ENCODE measurements at places on chromosomes 3 and 15.

- DNase-seq = no peak
Measured at GRCh38 chr3:150249779-150250470, 158.2 kb upstream of the TSC22D2 start.

DNA sequence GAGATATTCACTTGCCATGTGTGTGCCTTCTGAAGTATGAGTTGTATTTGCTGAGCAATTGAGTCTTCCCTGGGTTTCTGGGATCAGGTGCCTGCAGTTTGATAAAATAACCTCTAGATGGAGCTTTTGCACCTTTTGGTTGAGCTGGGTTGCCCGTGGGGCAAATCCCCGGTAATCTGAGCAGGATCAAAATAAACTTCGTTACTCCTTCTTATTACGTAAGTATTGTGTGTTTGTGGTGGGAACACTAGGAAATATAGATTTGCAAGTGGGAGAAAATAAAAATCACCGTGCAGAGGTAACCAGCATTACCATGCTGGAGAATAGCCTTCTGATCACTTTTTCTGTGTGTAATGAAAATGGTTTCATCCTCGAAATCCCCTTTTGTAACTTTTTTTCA lies 277.4 kb upstream of the NR2E3 start:
- no peak for DNase-seq

DNA sequence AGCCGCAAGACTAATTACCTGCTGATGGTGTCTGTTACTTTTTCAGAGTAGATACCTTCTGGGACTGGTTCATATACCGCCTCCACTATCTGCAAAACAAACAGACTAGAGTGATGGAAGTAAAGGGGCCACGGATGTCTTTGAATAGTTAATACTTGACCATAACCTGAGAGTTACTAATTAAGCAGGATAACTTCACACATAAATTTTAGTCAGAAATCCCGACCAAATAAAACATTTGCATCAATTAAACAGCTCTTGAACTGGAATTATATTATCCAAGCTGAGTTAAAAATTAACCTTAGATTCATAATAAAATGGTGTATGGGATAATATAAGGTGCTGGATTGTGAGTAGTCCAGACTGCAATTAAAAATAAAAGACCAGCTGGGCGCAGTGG lies 167.7 kb downstream of the NEK10 start:
- no peak for DNase-seq

GRCh38 chr3:41717641-41718040 lies 244.3 kb downstream of the ULK4 start:
- no peak for DNase-seq

- no peak for DNase-seq
Measured at GRCh38 chr15:76286271-76286879, 24.9 kb downstream of the ETFA start.

DNA sequence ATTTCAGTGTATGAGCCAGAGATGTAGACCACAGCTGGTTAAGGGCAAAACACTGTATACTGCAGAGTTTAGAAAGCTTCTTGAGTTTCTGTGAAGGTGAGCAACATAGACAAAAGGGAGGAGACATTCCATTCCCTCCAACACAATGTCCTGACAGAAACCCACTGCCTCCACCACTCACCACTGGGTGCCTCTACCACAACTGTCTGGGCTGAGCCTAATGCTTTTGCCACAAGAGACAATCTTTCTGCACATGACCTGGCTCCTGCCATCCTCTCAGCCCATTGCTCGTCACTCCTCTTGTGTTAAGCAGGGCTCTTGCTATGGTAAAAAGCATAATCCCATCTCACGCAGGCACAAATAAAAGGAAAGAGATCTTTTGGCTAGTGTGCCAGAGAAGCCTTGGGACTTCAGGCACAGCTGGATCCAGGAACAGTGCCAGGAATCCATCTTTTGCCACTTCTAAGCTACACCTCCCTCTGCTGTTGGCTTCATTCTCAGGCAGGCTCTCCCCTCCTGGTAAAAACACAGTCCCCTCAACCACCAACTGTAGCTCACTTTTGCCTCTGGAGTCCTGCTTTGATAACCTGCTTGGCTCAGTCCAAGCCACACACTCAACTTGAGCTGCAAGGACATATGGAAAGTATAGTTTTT lies 140.6 kb upstream of the PRR20G start:
- DNase-seq = no peak

DNA sequence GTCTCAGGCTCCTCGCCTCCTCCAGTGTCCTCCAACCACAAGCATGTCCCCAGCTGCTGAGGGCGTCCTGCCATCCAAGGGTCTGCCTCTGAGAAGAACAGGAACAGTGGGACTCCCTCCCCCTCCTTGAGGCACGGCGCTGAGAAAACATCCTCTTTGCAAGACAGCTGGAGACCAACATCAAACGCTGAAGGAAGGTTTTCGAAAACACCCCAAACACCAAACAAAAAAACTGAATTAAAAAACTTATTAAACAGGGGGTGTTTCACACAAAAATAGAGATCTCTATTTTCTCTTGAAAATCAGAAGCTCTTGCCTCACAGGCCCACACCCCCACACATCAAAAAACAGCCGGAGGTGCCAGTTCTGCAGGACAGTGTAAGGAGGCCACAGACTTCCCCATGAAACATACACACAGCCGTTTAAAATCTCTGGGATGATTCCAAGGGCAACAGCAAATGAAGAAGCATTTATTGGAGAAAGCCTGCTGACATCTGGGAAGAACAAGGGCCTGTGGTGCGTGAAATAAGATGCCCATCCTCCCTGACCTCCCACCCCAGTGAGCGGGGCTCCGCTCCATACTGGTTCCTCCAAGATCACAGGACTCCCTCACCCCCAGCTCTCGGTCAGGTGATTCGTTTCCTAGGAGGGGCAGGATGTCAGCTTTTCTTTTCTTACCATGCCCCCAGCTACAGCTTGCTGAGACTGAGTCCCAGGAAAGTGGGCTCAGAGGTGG lies 71.3 kb downstream of the NUP210 start:
- DNase-seq = no peak

DNA sequence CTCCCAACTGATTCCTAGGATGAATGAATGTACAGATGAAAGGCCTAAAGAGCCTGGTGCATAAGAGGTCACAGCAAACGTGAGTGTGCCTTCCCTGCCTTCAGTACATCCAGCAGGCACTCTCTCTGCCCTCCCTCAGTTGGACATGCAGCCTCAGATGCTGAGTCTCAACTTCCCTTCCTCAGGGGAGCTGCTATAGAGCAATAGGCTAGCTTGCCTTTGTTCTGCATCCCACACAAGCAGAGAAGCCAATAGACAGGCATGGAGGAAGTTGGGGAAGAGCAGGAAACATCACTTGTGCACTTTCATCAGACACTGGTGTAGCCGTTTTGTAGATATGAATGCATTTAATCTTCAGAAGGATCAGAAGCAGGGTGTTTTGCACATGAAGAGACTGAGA lies 147.5 kb upstream of the THBS1 start:
- DNase-seq = no peak

DNA sequence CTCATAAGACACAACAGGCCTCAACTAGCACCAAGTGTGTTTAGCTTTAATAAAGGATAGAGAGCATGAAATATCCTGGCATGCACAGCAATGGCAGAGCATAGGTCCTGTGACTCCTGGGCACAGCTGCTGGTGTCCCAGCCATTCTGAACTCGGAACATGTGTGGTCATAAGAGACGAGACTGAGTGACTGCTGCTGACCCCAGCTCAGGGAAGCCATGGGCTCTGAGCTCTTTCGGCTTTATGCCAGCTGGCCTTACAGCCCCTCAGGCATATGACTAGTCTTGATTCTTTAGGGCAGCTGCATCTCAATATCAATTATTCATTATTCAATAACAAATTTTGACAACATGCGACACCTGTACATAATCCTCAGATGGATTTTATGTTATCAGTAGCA lies 62.4 kb upstream of the TOPAZ1 start:
- DNase-seq = no peak

DNA sequence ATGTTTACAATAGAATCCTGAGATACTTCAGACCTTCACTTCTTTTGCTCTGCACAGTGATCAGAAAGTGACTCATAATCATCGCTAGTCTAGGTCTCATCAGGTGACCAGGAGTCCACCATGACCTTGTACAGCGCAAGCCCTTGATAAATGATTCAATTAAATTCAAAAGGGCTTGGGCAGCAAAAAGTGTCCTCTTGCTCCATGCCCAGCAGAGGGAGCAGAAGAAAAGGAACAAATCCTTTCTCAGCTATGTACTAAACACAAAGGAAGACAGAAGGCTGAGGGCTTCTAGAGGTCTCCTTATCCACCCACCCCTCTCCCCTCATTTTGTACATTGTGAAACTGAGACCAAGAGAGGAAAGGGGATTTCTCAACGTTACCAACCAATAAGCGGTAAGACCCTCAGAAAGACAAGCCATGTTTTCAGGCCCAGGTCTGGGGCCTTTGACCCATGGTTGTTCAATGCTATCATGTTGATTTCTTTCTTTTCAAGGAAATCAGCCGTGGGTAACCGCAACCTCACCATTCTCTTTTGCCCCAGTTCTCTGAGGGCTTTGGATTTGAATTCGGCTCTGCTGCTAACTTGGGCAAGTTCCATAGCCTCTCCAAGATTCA lies 74.8 kb downstream of the AQP9 start:
- DNase-seq = no peak

DNA sequence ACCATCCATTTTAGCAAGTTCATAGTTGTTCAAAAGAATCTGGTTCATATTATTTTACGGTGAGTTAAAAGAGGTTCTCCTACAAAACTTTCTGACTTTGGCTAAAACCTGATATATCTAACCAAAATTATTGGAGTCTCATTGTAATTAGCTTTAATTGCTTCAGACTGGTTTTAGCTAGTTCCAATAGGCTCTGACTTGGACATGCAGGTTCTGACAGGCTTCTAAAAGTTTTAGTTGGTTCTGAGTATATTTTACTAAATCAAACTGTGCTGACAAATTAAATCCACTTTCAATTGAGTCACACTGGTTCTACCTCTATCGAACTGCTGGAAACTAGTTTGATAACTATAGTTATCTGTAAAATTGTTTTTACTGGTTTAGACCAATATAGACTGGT lies 42.1 kb upstream of the RSL24D1 start:
- no peak for DNase-seq

DNA sequence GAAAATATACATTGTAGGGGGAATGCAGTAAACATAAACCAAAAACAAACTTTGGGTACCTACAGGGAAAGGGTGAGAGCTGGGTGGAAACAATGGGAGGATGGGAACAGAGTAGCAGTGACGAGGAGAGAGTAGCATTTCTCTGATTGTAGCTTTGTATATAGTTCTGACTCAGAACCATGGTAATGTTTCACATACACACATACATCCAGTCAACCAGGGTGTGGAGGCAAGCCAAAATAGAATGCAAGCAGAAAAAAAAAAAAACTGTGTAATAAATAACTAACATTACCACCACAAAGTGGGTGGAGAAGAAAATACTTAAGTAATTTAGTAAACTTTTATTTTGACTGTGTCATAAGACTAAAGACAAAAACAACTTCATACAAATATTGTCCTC lies 27.2 kb downstream of the BCL2A1 start:
- DNase-seq = no peak

GRCh38 chr3:53354945-53355498 lies 7.7 kb upstream of the DCP1A start:
- DNase-seq = no peak

- DNase-seq = no peak
Measured at GRCh38 chr3:140472306-140473020, 205.4 kb upstream of the TRIM42 start.

DNA sequence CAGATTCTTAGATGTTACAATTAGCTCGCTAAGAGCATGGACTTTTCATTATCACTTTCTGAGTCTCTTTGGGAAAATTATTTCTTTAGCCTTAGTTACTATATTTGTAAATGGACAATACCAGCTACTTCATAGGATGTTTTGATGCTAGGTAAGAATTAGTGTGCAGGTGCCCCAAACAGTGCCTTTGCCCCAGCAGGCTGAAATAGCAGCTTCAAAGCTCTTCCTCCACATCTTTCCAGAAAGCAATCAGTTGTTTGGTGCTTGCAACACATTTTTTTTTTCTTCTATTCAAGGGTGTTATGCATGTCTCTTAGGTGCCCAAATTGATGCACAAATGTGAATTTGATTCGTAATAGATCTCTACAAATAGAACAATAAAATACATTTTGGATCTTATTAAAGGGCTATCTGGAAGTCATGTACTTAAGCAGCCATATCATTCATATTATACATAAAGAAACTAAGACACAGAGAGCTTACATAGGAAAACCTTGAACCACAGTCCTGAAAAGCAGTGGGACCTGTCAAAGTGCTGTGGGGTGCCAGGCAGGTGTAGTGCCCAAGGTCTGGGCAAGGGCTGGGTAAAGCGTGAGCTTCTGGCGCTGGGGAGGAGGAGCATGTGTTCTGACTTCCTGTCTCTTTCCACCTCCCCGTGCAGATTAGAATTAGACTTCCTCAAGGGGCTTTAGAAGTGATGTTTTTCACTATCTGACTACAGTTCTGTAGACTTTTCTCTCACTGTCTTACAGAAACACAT lies 62.9 kb downstream of the FNDC3B start:
- DNase-seq = no peak

GRCh38 chr3:141308588-141309218 lies 59.6 kb upstream of the ZBTB38 start:
- DNase-seq = no peak

- no peak for DNase-seq
Measured at GRCh38 chr3:170751083-170751898, 118.7 kb downstream of the RPL22L1 start.
